Liver (tissue), 10 donors: ENCODE measurements at places on chromosomes 3 and 15. TPM values are rescaled to one million over a fixed set of nuclear protein-coding genes. Genes with fewer than 3 reads are reported as not detected.
A peak's percentile ranks its signal among the peaks of the same experiment; 100 is the strongest.

- H3K4me1 ChIP-seq: peaks cover 18% of the 10 kb centered on the region
- no peaks in the 10 kb centered on the region for H3K36me3 ChIP-seq
- H3K27ac ChIP-seq: peak overlapping the region; percentile 78
- no peak overlapping the region for H3K4me3 ChIP-seq
- no peak for DNase-seq
These were observed 8.5 kb downstream of the PLXND1 start for GRCh38 chr3:129598000-129598381.

DNA sequence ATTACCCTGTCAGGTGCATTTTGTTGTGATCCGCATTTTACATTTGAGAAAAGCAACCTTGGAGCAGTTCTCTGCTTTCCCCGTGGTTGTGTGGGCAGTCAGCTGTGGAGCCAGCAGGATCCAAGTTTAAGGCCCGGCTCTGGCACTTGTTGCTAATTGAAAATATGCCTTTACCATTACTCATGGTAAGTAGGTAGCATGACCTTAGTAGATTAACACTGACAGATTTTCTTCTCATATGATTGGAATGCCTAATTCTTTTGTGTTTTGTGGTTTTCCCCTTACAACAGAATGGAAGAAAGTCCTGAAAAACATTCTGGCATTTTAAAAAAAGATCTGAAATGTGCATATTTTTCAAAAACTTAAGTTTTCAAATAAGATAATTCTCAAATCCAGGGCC is 246.5 kb upstream of the LRRN1 start:
- no peak overlapping the region for H3K27ac ChIP-seq
- H3K4me1 ChIP-seq: no peaks in the 10 kb centered on the region
- no peaks in the 10 kb centered on the region for H3K36me3 ChIP-seq

DNA sequence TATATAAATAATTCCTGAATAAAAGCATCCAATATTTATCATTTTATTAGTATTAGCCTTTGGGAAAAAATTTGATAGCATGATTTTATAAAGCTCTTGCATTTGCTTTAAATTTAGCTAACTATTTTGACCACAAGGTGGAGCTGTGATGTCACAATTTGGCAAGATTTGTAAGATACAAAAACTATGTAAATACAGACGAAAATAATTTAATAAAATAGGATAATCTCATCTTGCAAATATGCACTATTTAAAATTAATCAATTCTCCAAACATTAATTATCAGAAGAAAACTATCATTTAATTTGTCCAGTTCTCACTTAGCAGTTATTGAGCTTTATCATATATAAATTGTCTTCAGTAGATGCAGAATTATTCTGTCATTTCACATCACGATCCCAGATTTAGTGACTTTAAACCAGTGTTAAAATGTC is 95.4 kb downstream of the PLOD2 start:
- DNase-seq: no peak
- H3K36me3 ChIP-seq: peaks cover 6% of the 10 kb centered on the region
- no peaks in the 10 kb centered on the region for H3K27me3 ChIP-seq
- no peak overlapping the region for H3K27ac ChIP-seq

Gene CHRNA7
- not detected for total RNA-seq

DNA sequence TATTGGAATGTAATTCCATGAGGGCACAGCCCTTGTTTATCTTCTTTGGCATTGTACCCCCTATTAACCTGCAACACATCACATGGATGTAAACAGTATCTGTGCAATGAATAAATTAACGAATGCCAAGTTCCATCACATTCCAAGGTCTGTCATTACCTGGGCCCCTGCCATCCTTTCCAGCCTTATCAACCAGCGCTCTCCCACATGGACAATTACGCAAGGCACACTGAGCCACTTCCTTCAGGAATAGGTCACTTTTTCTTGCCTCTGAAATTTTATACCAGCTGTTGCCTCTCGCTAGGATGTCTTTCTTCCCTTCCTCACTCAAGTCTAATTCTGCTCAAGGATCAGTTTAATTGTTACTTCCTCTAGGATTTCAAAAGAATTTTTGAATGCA is 1051.8 kb upstream of the CFAP20DC start:
- no peaks in the 10 kb centered on the region for H3K4me1 ChIP-seq
- H3K4me3 ChIP-seq: no peak overlapping the region
- no peak overlapping the region for H3K27ac ChIP-seq
- no peak for DNase-seq
- H3K27me3 ChIP-seq: no peaks in the 10 kb centered on the region
- H3K36me3 ChIP-seq: no peaks in the 10 kb centered on the region

DNA sequence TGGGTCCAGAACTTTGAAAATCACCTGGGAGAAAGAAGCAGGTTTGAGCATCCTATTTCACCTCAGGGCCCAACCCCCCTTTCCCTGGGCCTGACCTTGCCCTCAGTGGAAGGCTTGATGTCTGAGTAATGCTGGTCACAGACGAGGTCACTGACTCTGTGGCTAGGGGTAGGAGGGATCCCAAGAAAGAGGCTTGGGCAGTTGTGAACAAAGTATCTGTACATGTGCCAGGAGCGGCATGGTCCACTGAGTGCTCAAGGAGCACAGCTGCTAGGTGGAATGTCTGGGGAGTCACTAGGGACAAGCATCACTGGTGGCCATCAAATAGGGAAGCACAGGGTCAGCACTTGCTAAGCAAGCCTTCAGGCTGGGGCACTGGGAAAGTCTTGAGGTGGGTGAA is 7.3 kb downstream of the CCDC71 start:
- no peak for DNase-seq
- H3K4me3 ChIP-seq: no peak overlapping the region
- H3K27ac ChIP-seq: no peak overlapping the region
- H3K36me3 ChIP-seq: peaks cover 10% of the 10 kb centered on the region
- H3K4me1 ChIP-seq: no peaks in the 10 kb centered on the region
- H3K27me3 ChIP-seq: no peaks in the 10 kb centered on the region

- H3K27ac ChIP-seq: peak overlapping the region; percentile 80
- no peaks in the 10 kb centered on the region for H3K36me3 ChIP-seq
- no peak overlapping the region for H3K4me3 ChIP-seq
- no peak for DNase-seq
- H3K27me3 ChIP-seq: no peaks in the 10 kb centered on the region
These were observed 13.3 kb downstream of the PLXND1 start for GRCh38 chr3:129593230-129593594.

Gene PLA2G4D
- total RNA-seq: not detected

DNA sequence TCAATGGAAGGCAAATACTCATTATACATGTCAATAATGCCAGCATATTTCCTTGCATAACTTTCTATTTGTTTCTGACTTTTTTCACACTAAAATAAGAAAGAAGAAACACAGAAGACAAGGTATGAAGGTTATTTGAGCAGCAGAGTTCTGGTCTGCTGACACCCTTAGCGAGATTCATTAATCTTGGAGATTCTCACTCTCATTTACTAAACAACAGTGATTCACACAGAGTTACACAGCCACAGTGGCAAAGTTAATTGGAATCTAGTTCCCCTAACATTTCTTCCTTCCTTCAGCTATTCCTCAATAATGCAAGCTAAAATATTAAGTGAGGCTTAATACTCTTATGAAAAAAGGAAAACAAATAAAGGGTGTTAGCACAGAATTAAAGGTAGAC is 1044.0 kb downstream of the IGSF11 start:
- H3K27me3 ChIP-seq: no peaks in the 10 kb centered on the region
- DNase-seq: no peak
- no peaks in the 10 kb centered on the region for H3K36me3 ChIP-seq
- no peaks in the 10 kb centered on the region for H3K4me1 ChIP-seq
- H3K27ac ChIP-seq: no peak overlapping the region
- H3K4me3 ChIP-seq: no peak overlapping the region

DNA sequence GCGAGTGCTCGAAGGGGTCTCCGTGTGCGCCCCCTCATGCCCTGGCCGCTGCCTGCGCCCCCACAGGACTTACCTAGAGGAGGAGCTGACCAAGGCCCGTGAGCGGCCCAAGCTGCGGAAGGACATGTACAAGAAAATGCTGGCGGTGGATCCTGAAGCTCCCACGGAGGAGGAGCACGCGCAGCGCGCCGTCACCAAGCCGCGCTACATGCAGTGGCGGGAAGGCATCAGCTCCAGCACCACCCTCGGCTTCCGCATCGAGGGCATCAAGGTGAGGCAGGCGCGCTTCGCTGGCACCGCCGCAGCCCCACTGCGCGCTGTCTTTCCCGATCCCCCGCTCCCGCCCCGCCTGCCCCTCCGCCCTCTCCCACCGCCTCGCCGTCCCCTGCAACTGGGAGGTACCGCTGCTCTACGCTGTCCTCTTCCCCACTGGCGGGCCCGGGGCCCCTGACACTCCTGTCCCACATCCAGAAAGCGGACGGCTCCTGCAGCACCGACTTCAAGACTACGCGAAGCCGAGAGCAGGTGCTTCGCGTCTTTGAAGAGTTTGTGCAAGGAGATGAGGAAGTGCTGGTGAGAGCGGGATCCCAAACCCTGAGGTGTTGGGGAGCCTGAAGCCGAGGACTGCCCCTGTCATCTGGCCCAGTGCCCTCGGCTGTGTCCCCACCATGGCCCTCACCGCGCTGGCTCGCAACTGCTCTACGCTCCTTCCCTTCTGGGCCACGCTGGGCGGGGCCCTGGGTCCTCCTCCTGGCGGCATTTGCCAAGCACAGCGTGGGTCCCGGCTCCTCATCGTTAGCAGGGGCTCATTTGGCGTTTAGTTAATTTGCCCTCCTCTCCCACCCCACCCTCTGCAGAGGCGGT is 8.5 kb downstream of the ITPKA start:
- H3K4me1 ChIP-seq: peaks cover 9% of the 10 kb centered on the region
- no peak overlapping the region for H3K27ac ChIP-seq
- H3K27me3 ChIP-seq: no peaks in the 10 kb centered on the region
- DNase-seq: no peak

GRCh38 chr3:123378409-123378915 is 70.4 kb downstream of the ADCY5 start:
- H3K4me1 ChIP-seq: no peaks in the 10 kb centered on the region
- H3K27ac ChIP-seq: no peak overlapping the region

Gene VGLL4
- total RNA-seq: 27.9 TPM

DNA sequence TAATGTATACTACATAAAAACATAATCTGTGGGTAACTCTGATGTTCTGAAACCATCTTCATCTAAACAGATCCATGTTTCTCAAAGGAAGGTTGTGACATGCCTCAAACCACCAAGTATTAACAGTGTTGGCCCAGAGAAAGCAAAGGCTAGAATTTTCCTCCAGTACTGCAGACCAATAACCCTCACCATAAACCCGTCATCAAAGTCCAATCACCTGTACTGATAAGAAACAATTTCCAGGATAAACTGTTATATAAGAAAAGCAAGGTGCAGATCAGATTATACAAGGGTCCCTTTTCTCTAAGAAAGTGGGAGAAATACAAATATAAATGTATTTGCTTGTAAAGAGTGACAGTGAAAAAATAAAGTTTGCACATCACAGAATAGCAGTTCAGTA is 32.3 kb downstream of the TBC1D2B start:
- no peaks in the 10 kb centered on the region for H3K27me3 ChIP-seq
- no peak for DNase-seq
- H3K27ac ChIP-seq: no peak overlapping the region
- H3K36me3 ChIP-seq: peaks cover 7% of the 10 kb centered on the region

DNA sequence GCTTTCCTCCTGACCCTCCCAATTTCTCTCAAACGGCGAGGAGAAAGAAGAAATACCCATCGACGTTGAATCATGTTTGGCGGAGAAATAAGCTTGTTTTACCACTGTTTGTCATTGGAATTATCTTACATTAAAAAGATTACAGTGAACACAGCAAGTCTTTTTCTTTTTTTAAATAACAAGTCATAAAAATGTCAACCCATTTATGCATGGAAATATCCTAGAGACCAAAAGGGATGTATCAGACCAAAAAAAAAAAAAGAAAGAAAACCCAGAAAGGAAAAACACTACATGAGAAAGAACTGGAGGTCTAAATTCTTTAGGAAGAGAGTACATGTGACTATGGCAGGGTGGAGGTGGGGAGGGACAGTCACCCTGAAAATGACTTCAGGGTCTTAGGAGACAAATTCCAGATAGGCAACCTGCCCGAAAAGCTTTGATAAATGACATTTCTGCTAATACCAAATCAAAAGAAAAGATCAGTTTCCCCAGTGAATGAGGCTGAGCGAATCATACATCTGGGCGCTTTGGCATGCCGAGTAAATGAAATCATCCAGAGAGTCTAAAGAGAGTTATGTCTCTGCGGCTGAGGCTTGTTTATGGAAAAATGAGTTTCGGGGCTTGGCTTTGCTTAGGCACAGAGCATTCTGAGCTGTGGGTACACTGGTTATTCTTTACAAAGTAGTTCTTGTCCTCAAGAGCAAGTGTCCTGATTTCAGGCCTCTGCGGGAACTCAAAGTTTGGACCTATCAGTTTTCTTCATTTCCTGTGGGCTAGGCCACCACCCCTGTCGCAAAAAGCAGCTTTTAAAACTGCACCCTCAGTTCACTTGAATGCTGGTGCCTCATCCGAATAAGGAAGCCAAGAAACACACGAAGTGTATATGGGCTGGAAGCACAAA is 110.1 kb upstream of the TGFBR2 start:
- H3K4me1 ChIP-seq: peaks cover 2% of the 10 kb centered on the region
- H3K4me3 ChIP-seq: no peak overlapping the region
- DNase-seq: no peak
- no peak overlapping the region for H3K27ac ChIP-seq
- no peaks in the 10 kb centered on the region for H3K36me3 ChIP-seq

Gene ASTE1
- 4.6 TPM for total RNA-seq

DNA sequence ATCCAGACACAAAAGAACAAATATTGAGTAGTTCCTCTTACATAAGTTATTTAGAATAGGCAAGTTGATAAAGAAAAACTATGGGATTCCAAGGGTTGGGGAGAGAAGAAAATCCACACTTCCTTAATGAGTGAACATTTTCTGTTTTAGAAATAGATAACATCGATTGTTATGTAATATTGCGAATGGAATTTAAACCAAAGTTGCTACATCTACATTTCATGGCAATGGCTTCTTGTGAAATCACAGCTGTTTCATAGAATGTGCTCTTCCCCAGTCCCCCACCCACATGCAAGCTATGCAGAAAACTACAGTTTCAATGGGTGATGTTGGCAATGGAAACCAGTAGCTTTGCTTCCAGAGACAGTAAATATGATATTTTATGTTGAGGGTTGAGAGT is 1639.5 kb downstream of the SI start:
- no peak for DNase-seq
- no peak overlapping the region for H3K27ac ChIP-seq
- no peaks in the 10 kb centered on the region for H3K36me3 ChIP-seq

DNA sequence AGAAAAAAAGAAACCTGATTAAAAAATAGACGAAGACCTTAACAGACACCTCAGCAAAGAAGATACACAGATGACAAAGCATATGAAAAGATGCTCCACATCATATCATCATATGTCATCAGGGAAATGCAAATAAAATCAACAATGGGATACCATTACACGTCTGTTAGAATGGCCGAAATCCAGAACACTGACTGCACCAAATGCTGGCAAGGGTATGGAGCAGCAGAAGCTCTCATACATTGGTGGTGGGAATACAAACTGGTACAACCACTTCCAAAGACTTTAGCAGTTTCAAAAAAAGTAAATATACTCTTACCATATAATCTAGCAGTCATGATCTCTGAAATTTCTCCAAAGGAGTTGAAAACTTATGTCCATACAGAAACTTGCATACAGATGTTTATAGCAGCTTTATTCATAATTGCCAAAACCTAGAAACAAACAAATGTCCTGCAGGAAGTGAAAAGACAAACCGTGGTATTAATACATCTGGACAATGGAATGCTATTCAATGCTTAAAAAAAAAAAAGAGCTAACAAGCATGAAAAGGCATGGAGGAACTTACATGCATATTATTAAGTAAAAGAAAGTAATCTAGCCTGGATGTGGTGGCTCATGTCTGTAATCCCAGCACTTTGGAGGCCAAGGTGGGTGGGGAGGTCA is 107.4 kb downstream of the HES1 start:
- peaks cover 4% of the 10 kb centered on the region for H3K4me1 ChIP-seq
- no peaks in the 10 kb centered on the region for H3K36me3 ChIP-seq
- H3K27ac ChIP-seq: no peak overlapping the region
